ENCODE measurements at places on chromosomes 2 and 18. TPM values are rescaled to one million over a fixed set of nuclear protein-coding genes. Genes with fewer than 3 reads are reported as not detected.

ACOXL gene
- 0.27 TPM for total RNA-seq

ERBB4 gene
- total RNA-seq: not detected

YES1 gene
- total RNA-seq: 21.4 TPM

RAB17 gene
- total RNA-seq: not detected

ALKAL2 gene
- not detected for total RNA-seq

NXPH2 gene
- total RNA-seq: not detected

TMEM169 gene
- total RNA-seq: 0.73 TPM

LYPD6 gene
- not detected for total RNA-seq

HTR2B gene
- total RNA-seq: not detected

Measured in CD8-positive, alpha-beta memory T cell (primary cell).